GM23338 (cell line): ENCODE measurements at places on chromosomes 1 and 21. TPM values are rescaled to one million over a fixed set of nuclear protein-coding genes. Genes with fewer than 3 reads are reported as not detected.
A peak's percentile ranks its signal among the peaks of the same experiment; 100 is the strongest.

KRTAP11-1 gene
- total RNA-seq: not detected in 2 replicates

LCE1A gene
- total RNA-seq: not detected in 2 replicates

- no peaks in the 10 kb centered on the region for H3K4me1 ChIP-seq
- no peak overlapping the region for H3K27ac ChIP-seq
- no peaks in the 10 kb centered on the region for H3K36me3 ChIP-seq
Observed at GRCh38 chr1:182925661-182926060, 27.3 kb downstream of the SHCBP1L start.

GRCh38 chr1:30638811-30639210, 84.6 kb downstream of the MATN1 start:
- H3K4me1 ChIP-seq: no peaks in the 10 kb centered on the region
- no peak overlapping the region for H3K27ac ChIP-seq
- DNase-seq: no peak
- no peaks in the 10 kb centered on the region for H3K36me3 ChIP-seq
- no peaks in the 10 kb centered on the region for H3K27me3 ChIP-seq

DNA sequence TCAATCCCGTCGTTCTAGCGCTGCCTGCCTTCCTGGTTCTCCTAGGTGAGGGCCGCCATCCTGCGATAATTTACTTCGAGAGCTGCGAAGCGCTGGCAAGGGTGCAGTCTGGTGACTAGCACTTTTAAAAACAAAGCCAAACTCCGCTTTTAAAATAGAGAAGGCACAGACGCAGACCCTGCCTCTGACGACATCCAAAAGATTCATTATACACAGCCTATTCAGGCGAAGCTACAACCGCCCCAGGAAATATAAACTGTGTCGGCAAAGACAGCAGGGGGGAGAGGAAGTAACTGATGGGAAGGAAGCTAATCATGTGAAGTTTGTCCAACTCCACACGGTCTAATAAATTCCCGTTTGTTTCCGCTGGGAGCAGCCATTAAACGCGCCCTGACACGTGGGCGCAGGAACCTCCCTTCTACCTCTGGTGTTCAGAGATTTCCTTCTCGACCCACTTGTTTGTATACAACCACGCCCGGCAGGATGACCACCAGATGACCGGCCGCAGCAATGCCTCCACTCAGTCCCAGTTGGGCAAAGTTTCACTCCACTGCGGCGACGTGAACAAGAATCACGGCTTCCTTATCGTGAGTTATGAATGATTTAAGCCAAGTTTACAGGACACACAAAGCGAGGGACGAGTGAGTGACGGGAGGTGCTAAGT, 1.3 kb downstream of the GNG12 start:
- no peaks in the 10 kb centered on the region for H3K36me3 ChIP-seq
- no peak overlapping the region for H3K27ac ChIP-seq
- peak; percentile 47 for DNase-seq
- peaks cover 20% of the 10 kb centered on the region for H3K4me1 ChIP-seq
- H3K27me3 ChIP-seq: peaks cover 47% of the 10 kb centered on the region

- H3K4me3 ChIP-seq: no peak overlapping the region
- DNase-seq: no peak
- no peaks in the 10 kb centered on the region for H3K4me1 ChIP-seq
- H3K27ac ChIP-seq: no peak overlapping the region
- H3K36me3 ChIP-seq: no peaks in the 10 kb centered on the region
Observed at GRCh38 chr21:18275781-18276180, 31.1 kb downstream of the CHODL start.
